Activated CD8-positive, alpha-beta memory T cell treated with anti-CD3 and anti-CD28 coated beads for 4 hours (primary cell): ENCODE measurements at places on chromosomes 2 and 18.

GRCh38 chr2:190459881-190460280 lies 51.7 kb downstream of the MFSD6 start:
- no peak for DNase-seq

GRCh38 chr2:157559061-157559460 lies 69.6 kb downstream of the ACVR1C start:
- no peak for DNase-seq

GRCh38 chr2:4354164-4354563 lies 650.8 kb downstream of the DCDC2C start:
- no peak for DNase-seq

- no peak for DNase-seq
Observed at GRCh38 chr2:166900700-166901099, 12.4 kb downstream of the XIRP2 start.

- no peak for DNase-seq
Observed at GRCh38 chr2:48530033-48530811, at the start of gene STON1. Gene STON1, plus strand, starts transcription at chr2:48530154. Its CDS starts 50,480 bp downstream, at chr2:48580634.

GRCh38 chr2:47307066-47307465 lies 95.9 kb upstream of the MSH2 start:
- DNase-seq, result no peak

GRCh38 chr2:104850361-104851290 lies 3.3 kb upstream of the POU3F3 start:
- no peak for DNase-seq

DNA sequence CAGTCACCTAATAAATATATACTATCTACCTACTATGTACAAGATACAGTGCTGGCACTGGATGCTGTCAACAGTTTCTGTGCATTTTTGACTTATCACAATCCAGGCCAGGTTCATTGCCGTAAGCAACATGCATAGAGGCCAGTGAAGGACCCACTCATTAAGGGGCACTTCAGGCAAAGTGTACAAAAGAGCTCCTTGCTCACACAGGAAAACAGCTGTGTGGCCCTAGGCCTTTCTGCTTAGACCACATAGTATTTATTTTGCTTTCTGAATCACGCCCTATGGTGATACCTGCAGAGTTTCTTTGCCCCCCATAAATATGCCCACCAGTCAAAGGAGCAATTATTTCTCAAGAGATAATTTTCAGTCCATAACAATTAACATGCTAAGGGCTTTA lies 39.6 kb upstream of the STAT4 start:
- no peak for DNase-seq

GRCh38 chr2:198277181-198277580 lies 472.8 kb downstream of the PLCL1 start:
- DNase-seq, result no peak

GRCh38 chr18:506264-506663 lies 5.8 kb upstream of the COLEC12 start:
- DNase-seq, result no peak
